Nucleus accumbens (tissue), 56 donors: ENCODE measurements at places on chromosomes 13 and 19.

GRCh38 chr13:45196622-45197021 lies 4.2 kb downstream of the KCTD4 start:
- DNase-seq: no peak

GRCh38 chr19:10747271-10747670 lies 29.4 kb downstream of the DNM2 start:
- no peak for DNase-seq

- DNase-seq: no peak
Observed at GRCh38 chr19:8233370-8233769, 24.2 kb downstream of the CERS4 start.

- DNase-seq: no peak
Observed at GRCh38 chr13:111590796-111591195, 270.4 kb downstream of the TEX29 start.
